ENCODE measurements at places on chromosomes 3 and 15.

DNA sequence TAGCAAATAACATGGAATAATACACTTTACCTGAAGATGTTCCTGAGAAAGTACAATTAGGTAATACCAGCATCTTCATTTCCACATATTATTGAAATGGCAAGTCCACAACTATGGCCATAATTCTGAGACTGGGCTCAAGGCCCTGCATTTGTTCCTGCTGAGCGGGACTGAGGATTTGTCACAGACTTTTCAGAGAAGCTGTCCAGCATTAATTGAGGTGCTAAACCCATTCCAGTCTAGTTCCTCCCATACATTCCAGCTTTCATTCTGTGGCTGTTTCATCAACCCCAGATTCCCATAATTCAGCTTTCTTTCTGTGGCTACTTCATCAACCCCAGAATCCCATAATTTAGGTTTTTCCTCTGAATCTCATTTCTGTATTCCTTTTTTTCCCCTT is 293.4 kb upstream of the GBE1 start:
- no peak for DNase-seq

GRCh38 chr15:87707071-87707470 is 549.5 kb downstream of the NTRK3 start:
- DNase-seq = no peak

- DNase-seq = no peak
These were observed 61.9 kb upstream of the STXBP5L start for GRCh38 chr3:120846073-120846472.

- DNase-seq = no peak
These were observed 25.7 kb downstream of the LIPC start for GRCh38 chr15:58457466-58457965.

GRCh38 chr15:32935139-32935538 is 217.3 kb downstream of the GREM1 start:
- no peak for DNase-seq

DNA sequence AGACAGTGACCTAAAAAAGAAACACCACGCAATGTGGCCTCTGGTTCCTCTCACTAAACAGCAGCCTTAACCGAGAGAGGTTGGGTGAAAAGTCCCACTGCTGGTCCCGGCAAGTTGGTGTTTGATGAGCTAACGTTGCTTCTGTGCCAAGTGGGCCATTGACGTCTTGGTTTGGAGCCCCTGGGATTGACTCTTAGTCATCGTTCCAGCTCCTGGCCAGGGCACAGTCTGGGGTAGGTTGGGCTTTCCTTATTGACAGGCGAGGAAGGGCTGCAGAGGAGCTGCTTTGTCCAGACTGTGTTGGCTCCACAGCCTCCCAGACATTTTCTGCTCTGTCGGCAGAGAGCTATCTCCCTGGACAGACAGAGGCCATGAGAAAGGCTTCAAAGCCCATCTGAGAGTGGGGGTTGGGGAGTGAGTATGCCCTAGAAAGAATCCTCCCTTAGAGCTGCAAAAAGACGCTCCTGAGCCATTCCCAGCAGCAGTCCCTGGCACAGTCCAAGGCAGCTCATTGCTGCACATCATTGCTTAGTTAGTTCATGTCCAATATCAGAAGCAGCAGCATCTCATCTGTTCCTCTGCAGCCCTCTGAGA is 28.6 kb upstream of the C3orf80 start:
- no peak for DNase-seq

DNA sequence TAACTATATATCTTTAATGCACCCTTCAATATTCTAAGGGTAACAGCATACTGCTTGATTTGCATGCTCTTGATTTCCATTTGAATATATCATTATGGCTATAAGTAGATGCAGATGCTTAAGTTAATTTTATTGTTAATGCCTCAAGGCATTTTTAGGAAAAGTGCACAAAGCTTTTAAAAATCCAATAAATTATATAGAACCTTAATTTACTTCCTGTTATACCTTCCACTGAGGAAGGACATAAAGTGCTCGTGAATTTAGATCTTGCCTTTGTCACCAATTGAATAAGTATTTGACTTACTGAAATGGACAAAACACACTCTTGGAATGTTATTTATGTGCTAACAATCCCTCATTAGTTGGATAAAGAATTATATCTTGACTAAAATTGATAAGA is 276.7 kb upstream of the CCDC54 start:
- no peak for DNase-seq

DNA sequence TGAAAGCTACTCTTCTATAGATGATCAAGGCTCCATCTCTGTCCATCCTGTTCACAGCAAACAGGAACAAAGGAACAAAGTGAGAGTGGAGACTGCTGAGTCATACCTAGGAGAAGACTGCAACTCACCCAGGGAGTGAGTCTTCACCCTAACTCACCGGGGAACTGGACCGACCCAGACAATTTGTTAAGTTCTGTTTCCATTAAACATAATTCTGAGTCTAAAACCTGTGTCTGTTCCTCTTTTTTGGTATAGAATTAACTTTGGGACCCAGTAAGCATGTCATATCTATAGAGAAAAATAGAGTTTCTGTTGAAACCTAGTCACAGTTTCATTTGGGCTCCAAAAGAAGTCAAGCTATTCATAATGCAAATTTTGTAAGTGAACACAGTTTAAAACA is 21.6 kb downstream of the CCDC80 start:
- no peak for DNase-seq

DNA sequence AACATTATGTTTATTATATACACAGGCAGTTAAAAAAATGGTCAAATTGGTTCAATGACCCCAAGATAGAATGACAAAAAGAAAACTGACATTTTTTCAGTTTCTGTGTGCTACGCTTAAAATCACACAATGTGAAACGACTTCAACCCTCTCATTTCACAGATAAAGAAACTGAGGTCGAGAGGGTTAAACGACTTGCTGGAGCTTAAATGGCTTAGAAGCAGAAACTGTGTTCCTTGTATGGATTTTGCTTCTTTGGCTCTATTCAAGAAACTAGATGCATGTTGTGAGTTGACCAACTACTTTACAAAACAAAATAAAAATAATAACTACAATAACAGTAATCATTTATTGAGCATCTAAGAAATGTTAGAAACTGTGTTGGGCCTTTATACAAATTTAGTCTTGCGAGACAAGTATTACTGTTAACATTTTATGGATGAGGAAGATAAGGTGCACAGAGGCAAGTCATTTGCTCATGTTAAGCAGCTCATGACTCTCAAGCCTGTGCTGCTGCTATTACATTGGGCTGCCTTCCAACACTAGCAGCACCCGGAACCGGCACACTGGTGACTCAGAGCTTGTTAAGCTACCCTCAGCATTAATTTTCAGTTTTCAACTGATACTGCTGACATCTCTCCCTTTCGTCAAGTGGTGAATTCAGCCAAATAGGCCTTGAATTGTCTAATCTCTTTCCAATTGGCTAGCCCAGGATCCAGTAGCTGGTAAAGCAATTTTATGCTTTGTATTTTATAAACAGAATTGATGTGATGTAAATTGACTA is 487.6 kb downstream of the NAALADL2 start:
- DNase-seq = peak; percentile 75

- DNase-seq = no peak
These were observed 300.4 kb upstream of the ROPN1 start for GRCh38 chr3:124292329-124292728.

DNA sequence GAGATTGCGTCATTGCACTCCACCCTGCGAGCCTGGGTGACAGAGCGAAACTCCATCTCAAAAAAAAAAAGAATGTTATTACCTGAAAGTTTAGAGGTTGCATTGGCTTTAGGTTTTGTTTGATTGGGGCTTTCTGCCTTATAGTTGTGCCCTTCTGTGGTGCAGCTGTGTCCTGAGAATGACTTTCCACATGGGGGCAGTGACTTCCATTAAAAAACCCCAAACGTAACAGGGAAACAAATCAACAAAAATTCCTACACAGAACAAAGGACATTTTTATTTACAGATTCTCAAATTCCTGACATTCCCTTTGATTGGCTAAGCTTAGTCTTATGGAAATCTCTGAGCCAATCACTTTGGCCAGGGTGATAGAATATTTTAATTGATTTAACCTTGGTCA is 154.1 kb upstream of the GPR149 start:
- DNase-seq = no peak

DNA sequence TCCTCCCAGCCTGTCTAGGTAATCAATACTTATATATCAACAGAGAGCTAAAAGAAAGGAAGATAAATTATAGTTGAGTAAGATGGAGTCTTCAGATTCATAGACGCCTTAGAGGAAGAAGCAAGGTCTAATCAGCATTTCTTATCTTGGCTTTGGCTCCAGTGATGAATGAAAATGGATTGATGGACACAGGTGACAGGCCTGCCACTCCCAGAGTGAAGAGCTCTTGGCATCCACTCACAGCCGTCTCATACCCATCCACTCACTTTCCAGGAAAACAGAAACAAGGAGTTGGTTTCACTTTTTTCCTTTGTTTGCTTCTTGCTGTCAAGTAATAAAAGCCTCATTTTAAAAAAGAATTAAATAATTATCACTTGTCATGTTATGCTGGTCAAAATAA is 168.2 kb downstream of the MFSD1 start:
- DNase-seq = no peak

Data from kidney epithelial cell (primary cell).